ENCODE measurements at places on chromosomes 2 and 18.

- DNase-seq: no peak
Measured at GRCh38 chr2:27001950-27002349, 30.8 kb upstream of the TMEM214 start.

GRCh38 chr2:130314377-130314776, 28.3 kb upstream of the IMP4 start:
- no peak for DNase-seq

GRCh38 chr2:231554748-231555545, 24.7 kb upstream of the NMUR1 start:
- peak; percentile 87 for DNase-seq

- no peak for DNase-seq
Measured at GRCh38 chr18:26419746-26420145, 128.6 kb downstream of the KCTD1 start.

GRCh38 chr18:48983793-48984437, 33.1 kb upstream of the SMAD7 start:
- no peak for DNase-seq

DNA sequence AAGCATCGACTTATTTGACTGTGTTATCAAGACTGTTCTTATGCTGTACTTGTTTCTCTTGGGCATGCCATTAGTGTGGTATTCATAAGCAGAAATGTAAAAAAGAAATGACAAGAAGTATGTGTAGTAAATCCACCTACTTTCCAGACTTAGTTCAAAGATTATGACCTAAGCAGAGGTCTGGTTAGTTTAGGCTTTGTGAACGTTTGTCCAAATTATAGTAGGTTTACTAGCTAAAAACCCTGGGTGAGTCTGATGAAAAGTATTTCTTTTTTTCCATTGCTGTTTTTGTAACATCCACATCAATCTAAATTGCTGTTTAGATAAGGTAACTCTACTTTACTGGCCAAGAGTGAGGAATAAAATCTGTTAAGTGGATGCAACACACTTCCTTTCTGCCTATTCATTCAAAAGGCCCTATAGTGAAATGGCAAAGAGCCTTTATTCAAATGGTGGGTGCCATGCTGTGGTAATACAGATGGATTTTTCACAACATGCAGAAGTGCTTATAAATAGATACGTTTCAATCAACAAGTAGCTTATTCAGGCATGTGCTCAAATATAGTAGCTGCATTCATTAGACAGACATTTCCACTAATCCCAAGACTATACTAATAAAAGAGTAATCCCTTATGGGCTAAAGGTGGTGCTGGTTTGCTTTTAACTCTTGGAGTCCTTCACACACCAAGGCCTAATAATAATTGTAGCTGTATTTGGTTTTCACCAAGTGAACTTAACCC, 122.5 kb upstream of the LTBP1 start:
- DNase-seq: no peak

DNA sequence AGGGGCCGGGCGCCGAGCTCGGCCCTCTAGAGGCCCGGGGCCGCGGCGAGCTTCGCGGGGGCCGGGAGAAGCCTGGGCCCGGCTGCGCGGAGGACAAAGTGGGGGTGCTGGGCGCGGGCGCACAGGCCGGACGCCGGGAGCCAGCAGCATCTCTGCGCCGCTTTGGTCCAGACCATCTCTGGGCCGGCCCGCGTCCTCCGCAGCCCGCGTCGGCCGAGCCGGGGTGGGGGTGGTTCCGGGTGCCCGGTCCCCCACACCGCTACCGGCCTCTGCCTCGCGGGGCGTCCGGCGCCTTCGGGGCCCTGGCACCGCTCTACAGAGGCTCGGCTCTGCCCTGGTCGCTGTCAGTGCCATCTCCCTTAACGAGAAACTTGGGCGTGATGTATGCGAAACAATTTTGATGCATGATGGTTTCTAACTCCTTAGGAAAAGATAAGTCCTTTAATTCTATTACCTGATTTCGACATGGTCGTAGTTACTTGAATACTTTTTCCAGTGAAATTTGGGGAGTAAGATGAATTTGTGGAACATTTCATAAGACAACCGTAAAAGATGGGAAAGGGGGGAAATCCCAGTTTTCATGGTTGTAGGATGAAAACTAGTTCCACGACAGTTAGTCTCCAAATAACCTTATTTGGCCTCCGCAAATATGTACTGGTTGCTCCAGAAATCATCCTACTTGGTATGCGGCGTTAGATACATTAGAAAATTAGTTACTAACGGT, 562 bp downstream of the TWSG1 start:
- DNase-seq: peak; percentile 86

- no peak for DNase-seq
Measured at GRCh38 chr2:196330645-196331044, 159.3 kb upstream of the STK17B start.

DNA sequence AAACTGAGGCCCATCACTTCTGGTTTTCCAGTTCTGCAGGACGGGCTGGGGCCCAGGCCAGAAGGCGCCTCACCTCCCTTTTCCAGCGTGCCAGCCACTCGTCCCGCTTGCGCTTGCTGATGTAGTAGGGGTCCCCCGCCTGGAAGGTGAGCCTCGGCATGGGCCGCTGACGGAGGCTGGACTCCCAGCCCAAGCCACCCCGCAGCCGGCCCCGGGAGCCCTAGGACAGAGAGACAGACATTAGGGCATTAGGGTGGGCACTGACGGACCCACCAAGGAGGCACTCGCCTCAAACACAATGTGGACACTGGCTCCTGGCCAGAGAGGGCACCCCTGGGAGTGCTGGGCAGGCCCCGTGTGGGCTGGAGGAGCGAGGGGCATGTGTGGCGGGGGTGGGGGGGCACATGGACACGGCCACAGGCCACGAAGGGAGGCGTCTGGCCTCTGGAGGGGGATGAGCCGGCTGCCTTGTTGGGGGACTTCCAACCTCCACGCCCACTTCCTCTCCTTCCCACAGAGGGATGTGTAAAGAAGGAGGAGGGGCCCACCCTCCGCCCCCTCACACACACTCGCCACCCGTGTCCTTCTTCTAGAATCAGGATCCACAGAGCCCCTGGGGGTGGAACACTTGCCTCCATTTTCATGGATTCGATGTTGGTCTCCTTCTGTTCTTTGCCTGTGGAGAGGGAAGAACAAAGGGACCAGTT, 66.7 kb downstream of the DNMT3A start:
- no peak for DNase-seq

DNA sequence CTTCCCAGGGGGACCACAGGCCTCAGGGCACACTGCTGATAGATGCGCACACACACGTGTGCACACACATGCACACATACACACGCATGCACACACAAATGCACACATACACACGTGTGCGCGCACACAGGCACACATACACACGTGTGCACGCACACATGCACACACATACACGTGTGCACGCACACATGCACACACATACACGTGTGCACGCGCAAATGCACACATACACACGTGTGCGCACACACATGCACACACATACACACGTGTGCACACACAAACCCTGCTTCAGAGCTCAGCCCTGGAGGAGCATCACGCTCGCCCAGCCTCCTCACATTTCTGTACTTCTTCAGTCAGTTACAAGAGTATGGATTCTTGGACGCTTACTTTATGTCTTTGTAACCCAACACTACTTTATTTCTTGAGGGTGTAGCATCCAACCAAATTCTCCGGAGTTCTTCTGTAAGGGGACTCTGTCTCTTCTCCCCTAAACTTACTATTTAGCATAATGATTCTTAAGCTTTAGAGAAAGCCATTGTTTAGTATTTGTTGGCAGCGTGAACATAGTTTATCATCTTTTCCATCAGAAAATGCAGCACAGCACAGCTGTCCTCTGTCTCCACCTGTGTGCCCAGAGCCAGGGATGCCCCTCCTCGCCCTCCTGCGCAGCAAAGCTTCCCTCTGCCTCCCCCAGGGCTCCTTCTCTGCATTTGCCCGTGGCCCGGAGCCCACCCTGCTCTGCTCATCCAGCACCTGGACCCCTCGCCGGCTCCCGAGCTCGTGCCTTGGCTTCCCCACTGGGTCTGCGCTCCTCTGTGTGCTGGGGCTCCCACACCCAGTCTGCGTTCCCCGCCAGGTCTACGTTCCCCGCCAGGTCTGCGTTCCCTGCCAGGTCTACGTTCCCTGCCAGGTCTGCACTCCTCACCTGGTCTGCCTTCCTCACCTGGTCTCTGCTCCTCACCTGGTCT, 74.4 kb upstream of the CTDP1 start:
- peak; percentile 58 for DNase-seq

- DNase-seq: no peak
Measured at GRCh38 chr18:49006641-49007454, 56.1 kb upstream of the SMAD7 start.

DNA sequence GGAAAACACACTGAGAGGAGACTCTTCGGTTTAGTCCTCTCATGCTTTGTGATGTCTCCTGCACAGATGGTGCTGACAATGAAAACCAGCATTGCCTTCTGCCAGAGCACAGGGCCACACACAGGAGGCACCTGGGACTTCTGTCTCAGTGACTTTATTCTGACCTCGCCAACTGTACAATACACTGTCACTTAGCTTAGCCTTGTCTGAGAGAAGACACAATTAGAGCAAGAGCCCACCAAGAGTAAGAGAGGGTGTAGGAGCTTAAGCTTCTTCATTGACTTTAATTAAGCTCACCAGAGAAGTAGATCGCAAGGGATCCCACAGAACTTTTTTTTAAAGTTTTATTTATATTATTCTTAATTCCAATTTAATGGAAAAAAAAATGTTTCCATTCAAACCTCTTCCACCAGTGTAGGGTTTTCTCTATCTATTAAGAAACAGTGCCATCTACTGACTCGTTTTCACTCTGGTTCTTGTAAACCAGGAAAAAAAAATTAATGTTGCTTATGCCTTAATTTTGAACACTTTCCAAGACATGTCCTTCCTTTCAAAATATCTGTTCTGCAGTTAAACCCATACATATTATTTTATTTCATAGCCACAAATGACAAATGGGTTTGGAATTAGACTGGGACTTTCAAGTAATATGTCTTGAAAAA, 42.4 kb upstream of the DDX18 start:
- DNase-seq: no peak

GRCh38 chr18:3151399-3152264, 68.1 kb downstream of the MYOM1 start:
- no peak for DNase-seq

GRCh38 chr2:195608768-195609454, 48.1 kb upstream of the SLC39A10 start:
- no peak for DNase-seq

GRCh38 chr2:233234264-233234663, 17.2 kb upstream of the ATG16L1 start:
- DNase-seq: no peak

DNA sequence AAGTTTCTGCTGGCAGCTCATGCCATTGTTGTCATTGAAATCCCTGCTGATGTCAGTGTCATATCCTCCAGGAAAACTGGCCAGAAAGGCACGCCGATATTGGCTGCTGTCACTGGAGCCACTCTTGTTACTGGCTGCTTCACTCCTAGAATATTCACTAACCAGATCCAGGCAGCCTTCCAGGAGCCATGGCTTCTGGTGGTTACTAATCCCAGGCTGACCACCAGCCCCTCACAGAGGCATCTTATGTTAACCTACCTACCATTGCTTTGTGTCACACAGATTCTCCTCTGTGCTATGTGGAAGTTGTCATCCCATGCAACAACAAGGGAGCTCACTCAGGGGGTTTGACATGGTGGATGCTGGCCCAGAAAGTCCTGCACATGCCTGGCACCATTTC, 27.0 kb upstream of the MTX2 start:
- no peak for DNase-seq

- DNase-seq: no peak
Measured at GRCh38 chr2:100321179-100321865, 979 bp downstream of the LONRF2 start.

DNA sequence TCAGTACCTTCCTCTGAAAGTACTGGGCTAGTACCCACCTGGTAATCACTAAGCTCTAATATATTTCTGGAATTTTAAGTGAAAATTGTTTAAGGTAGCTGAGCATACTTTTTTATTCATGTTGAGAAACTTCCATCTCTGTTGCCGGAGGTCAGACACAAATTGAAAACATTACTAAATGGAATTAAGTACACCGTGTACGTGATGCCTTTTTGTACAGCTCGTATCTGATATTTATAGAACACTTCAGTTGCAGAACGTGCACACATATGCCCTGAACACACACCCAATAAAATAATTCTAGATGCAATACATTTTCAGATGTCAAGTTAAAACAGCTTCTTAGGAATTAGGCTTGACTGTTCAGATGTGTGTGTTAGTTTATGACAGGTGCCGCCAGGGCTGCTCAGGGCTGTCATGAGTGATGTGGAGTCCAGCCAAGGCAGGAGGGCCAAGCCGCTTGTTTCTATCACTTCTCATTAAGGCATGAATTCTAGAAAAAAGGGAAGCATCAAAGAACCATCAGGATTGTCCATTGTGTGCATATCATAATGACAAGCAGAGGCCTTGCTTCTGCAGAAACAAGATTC, 80.9 kb upstream of the FOSL2 start:
- DNase-seq: no peak

DNA sequence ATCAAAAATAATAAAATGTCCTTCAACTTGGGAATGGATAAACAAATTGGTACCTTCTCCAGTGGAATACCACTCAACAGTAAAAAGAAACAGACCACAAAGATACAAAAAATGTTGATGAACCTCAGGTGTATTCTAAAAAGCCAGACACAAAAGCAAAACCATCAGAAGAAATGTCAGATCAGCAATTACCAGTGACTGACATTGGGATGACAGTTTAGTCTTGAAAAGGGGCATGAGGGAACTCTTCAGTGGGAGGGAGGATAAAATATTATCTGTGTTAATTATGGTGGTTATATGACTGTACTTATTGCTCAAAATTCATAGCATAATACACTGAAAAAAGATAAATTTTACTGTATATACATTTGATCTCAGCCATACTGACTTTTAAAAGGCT, 473.0 kb downstream of the TMX3 start:
- no peak for DNase-seq

DNA sequence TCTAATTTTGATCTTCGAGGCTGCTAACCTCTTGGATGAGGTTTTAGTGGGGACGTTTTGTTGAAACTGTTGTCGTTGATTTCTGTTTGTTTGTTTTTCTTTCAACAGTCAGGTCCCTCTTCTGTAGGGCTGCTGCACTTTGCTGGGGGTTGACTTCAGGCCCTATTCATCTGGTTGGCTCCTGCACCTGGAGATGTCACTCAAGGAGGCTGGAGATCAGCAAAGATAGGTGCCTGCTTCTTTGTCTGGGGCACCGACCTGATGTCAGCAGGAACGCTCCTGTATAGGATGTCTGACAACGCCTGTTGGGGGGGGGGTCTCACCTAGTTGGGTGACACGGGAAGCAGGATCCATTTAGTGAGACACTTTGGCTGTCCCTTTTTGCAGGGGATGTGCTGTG, 915.6 kb upstream of the CHAC2 start:
- no peak for DNase-seq

- no peak for DNase-seq
Measured at GRCh38 chr18:2513616-2514015, 57.7 kb downstream of the METTL4 start.

- DNase-seq: no peak
Measured at GRCh38 chr2:63374341-63374740, 213.9 kb downstream of the WDPCP start.

GRCh38 chr2:190637281-190637734, 11.6 kb upstream of the NAB1 start:
- no peak for DNase-seq

DNA sequence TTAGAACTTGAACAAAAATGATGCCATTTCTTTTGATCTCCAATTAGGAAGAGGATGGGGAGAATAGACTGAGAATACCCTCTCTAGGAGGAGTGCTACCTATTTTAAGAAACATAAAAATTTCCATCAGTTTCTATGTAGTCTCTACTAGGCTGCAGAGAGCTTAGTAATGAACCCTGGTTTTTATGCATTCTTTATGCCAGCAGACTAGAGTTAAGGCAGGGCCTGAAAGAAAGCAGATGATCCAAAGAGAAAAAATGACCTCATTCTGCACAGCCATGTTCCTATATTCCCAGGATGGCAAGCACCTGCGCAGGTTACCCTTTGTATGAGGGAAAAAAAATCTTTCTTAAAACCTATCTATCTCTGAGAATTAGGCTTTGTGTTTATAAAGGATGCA, 254.9 kb downstream of the RIT2 start:
- DNase-seq: no peak

All from posterior vena cava (tissue), 2 donors.